ENCODE measurements at places on chromosomes 2 and 18.

GRCh38 chr18:47831351-47831750, 99.1 kb downstream of the SMAD2 start:
- DNase-seq: no peak

GRCh38 chr18:13026583-13027270, 35.6 kb downstream of the CEP192 start:
- DNase-seq: no peak

DNA sequence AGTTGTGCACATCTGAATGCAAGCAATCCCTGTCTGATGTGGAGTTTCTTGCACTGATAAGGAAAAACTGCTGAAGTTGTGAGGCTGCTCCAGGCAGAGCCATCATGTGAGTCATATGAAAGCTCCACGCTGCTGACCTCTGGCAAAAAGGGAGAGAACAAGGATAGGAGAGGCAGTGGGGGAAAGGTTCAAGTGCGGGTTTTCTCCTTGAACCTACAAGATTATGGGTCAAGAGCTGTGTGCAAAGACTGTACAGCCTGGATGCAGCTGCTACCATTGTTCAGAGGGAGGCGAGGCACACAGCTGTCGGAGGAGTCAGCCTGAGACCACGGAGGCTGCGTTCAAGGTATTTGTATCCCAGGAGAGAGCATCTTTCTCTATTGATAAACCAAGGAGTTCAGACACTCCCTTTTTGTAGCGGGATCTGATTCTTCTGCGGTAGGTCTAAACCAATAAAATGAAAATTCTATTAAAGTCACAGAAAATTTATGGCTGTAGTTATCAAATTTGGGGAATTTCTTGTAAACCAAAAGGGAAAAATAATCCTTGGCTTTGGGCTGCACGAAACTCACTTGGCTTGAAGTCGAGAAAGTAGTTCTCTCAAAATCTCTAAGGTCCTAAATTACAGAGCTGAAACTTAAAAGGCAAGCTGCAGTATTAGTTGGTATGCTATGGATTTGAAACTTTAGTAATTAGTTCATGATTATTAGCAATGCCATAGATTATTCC, at the start of gene CDK15:
TSS of gene CDK15 (plus strand) at position 96 of the 729 bp plus-strand sequence. CDS start at position 224, 128 bp downstream.
- DNase-seq: no peak

DNA sequence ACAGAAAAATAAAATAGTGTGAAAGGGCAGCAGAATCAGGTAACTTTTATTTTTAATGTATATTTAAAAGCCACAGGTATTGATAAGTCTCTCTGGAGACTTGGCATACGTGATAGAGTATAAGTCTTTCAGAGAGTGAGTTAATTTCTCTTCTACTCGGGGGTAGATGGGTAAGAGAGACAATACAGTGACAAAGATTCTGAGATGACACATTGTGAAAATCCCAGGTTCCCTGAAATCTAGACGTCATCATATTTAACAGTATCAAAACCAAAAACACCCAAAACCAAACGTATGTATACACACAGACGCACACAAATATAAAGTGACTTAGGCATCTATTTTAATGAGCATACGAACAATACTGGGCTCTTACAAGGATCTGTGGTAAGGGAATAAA, 33.3 kb downstream of the NIF3L1 start:
- DNase-seq: no peak

DNA sequence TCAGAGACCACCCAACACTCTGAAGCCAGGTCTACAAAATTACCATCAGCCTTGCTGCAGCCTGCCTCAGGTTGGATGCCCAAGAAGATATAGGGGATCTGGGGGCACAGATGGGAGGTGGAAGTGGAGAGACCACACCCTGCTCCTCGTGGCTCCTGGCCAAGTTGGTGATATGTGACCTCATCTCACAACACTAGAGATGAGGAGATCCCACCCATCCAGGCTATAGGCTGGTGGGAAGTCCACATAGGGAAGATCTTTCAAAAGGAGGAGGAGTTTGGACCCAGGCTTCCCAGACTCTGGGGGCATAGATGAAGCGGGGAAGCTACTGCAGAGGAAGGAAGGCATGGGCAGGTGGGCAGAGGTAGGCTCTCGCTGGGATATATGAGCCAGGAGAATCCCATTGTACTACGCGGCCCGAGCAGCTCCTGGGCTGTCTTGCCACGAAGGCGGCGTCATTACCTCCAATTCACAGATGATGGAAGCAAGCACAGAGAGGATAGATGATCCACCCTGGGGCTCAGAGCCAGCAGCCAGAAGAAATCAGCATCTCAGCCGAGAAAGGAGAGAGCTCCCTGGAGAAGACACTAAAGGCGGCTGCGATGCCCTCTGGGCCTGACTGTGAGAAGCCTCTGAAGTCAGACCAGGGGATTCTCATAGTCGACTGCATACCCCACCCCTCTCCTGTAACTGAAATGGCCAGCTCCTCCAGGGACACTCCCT, 96.0 kb downstream of the RHOB start:
- no peak for DNase-seq

DNA sequence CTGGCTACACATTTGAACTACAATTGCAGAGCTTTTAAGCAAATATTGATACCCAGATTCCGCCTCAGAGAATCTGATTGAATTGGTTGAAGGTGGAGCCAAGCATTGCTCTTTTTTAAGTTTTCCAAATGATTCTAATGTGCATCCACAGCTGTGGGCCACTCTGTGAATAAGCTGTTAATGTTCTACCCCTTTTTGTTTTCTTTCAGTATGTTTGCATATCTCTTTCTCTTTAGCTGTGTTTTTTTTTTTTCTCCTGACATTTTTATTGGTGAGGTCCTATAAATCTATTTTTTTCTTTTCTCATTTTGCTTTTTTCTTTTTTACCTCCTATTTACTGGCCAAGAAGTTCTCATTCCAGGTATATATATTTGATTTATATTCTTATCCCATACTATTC, 6.5 kb downstream of the SCN3A start:
- DNase-seq: no peak

DNA sequence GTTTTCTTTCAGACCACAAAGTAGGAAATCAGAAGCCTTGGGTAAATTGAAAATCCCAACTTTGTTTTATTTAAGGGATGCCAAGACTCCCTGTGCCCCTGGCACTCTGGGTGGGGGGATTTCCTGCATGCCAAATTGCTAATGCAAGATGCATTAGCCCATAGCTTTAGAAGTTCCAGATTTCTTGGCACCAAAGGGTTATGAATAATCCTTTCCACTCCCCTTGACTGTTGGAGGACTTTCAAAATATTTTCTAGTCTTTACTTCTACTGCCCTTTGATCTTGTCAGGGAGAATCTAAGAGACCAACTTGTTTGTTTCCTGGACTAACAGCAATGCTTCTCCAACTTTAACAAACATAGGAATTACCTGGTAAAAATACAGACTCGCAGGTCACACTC, 81.8 kb upstream of the TGIF1 start:
- DNase-seq: no peak

DNA sequence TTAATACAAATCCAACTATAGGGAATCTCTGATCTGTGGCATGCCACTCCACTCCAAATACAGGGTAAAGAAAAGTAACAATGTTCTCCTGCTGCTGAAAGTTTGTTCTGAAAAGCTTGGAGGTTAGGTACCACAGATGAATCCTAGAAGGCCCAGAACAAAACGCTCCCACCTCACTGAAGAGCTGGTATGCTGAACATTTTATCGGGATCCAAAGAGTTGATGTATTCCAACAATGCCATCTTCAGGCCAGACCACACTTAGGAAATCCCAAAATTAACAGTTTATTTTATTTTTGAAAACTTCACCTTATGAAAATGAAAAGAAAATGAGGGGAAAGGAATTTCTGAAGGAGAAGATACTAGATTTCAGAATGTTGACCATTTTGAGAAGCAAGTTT, 145.1 kb upstream of the CDH19 start:
- no peak for DNase-seq

DNA sequence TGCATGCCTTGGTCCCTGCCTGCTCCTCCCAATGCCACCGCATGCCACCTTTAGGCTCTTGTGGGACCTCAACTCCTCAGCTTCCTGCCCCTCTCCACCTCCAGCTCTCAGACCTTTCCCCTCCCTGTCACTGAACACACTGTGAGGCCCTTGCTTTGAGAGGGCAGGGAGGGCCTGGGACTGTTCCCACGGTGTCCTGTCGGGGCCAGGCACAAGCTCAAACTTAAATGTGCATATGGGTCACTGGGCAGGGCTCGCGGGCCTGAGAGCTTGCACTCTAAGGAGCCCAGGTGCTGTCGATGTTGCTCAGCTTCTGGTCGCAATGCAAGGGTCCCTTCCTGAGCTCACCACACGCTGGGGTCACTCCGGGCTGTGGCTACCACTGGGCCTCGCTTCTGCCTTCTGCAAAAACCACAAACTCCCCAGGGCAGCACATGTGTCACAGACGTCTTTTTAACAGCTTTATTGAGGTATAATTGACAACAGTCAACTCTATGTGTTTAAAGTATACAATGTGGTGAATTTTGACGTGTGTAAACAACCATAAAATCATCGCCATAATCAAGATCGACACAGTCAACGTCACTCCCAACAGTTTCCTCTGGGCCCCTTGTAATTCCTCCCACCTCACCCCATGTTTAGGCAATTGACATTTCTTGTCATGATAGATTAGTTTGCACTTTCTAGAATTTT, 11.9 kb upstream of the B3GNT7 start:
- DNase-seq: no peak

GRCh38 chr2:239824046-239824694, 201.0 kb downstream of the NDUFA10 start:
- DNase-seq: no peak

DNA sequence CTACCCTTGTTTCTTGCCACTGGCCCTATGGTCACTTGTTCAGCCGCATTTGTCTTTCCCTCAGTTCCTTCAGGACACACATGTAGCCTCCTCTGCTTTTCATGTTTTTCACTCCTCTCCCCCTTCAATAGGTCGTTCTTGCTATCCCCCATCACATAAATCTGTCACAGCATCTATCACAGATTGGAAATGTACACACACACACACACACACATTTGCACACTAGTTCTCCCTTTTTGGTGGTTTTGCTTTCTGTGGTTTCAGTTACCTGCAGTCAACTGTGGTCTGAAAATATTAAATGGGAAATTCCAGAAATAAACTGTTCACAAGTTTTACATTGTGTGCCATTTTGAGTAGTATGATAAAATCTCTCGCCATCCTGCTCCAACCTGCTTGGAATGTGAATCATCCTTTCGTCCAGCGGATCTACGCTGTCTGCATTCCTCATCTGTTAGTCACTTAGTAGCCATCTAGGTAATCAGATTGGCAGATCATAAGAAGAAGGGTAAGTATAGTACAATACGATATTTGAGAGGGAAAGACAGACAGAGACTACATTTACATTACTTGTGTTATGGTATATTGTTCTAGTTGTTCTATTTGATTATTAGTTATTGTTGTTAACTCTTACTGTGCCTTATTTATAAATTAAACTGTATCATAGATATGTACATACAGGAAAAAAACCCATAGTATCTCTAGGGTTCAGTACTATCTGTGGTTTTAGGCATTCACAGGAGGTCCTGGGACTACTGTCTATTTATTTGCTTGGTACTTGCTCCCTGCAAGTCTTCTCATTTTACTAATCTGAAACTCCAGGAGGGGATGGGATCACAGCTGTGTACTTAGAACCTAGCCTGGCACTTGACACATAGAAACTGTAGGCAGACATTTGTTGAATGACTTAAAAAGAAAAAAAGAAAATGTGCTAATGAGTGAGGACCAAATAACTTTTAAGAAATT, 86.1 kb upstream of the PNPT1 start:
- no peak for DNase-seq

DNA sequence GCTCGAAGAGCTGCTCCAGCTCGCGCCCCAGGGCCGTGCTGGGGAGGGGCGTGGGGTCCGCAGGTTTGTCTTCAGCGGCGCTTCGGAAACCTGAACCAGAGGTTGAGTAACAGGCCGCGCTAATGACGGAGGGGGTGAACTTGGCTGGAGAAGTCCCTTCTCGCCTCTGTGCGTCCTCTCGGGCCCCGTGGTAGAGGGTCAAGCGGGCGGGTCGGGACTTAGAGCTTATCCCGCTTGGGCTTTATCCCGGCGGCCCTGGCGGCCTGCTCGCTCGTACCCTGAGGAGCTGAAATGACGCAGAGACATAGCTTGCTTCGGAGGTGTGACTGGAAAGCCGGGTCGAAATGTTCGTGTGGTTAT, 479 bp downstream of the RNMT start:
- no peak for DNase-seq

DNA sequence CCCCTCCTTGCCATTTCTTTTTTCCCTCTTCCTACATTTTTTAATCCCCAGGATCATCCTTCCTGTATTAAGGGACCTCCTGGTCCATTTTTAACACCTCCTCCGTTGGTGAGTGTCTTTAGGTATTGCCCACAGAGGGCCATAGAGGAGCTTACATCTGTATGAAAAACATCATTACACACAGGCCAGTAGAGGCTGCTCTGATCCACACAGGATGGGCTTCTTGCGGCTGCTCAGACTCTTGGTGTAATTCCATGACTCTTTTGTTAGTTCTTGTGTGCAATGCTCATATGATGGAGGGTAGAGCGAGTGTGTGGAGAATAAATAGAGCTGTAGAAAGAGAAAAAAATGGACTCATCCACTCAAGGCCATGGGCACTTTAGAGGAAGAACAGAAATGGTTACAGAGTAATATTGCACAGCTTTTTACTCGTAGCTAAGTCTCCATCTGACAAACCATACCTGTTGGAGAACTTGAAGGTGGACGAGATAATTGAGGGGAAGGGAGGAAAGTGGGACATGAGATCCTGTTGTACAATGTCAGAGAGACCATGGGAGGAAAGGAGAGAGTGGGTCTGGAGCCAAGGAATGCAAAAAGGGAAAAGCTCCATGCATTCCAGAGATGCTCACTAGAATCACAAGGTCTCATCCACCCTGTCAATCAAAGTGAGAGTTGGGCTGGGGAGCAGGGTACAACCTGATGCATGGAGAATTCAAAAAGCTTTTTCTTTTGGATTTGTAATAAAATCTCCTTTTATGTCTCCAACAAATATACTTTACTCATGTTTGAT, 129.7 kb upstream of the TNP1 start:
- no peak for DNase-seq

- DNase-seq: no peak
Measured at GRCh38 chr2:83879127-83879526, 580.0 kb downstream of the SUCLG1 start.

GRCh38 chr18:12838178-12838634, 45.8 kb downstream of the PTPN2 start:
- DNase-seq: no peak
